ENCODE measurements at places on chromosomes 11 and 22. TPM values are rescaled to one million over a fixed set of nuclear protein-coding genes. Genes with fewer than 3 reads are reported as not detected.
A peak's percentile ranks its signal among the peaks of the same experiment; 100 is the strongest.

- DNase-seq = no peak
Measured at GRCh38 chr11:95835351-95835750, 45.1 kb downstream of the CEP57 start.

DNA sequence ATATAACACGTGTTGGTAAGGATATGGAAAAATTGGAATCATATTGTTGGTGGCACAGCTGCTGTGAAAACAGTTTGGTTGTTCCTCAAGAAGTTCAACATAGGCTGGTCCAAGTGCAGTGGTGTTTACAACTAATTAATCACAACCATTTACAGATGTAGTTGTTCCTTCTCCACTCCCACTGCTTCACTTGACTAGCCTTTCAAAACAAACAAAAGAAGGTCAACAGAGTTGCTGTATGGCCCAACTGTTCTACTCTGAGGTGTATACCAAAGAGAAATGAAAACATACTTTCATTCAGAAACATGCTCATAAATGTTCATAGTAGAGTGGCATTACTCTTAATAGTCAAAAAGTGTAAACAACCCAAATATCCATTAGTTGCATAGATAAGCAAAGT is 36.6 kb upstream of the ACAT1 start:
- DNase-seq = no peak

DNA sequence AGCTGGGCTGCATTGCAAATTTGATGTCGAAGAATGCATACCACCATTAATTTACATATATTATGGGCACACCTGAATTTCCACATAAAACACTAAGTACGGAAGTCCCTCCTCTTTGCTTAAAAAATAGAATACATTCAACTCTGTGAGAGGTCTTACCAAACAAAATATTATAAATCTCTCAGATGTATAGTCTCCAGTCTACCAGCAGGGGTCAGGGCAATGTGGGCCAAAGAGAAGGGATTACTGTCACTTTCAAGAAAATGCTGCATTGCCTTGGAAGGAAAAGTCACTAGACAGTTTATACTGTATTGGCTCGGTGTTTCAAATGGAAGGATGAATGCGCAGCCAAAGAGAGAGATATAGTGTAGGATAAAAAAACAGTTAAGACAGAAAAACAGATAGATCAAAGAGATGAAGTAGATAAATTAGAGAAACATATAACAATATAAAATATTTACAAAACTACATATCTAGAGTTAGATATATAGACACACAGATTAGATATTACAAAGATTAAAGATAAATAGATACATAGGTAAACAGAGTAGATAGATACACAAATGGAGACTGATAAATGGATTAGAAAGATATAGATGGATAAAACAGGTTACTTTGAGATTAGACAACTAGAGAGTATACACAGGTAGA is 20.9 kb downstream of the SERGEF start:
- DNase-seq = peak; percentile 33

DNA sequence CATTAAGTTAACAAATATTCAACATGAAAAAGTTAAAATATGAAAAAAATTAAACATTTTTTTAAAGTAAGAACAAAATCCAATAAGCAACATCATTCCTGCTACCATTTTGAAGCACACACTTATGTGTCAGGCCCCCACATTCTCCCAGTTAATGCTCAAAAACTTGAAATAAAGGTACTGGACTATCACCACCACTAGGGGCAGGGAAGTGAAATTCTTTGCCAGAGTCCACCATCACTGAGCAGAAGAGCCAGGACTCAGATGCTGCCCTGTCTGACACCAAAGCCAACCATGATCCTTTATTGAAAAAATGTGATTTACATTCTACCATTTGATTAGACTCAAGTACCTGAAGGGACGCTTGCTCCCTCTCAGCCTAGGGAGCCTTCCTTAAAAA is 39.1 kb downstream of the PITPNB start:
- DNase-seq = no peak

DNA sequence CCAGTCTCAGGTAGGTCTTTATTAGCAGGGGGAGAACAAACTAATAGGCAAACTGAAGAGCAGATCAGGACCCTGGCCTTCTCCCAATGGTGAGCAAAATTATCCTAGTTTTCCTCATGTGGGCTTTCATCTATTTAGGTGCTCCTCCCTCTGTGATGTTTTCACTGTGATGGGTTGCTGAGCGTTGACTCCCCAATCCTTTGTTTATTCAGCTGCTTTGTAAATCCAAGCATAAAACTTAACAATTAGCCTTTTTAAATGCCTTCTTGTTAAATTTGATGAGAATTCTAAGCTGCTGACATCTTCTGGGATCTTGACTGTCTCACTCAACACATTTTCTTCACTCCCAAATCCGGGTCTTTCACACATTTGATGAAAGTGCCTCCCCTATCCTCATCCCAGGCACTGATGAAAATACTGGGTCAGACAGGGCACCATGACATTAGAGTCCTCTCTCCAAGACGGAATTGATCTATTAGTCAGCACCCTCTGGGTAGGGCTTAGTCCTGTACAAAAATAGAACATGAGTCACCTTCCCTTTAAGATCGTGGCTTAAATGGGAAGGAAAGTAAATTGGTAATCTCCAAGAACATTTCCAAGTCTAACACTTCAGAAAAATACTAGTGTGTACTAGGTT is 199.3 kb upstream of the ISX start:
- DNase-seq = no peak

DNA sequence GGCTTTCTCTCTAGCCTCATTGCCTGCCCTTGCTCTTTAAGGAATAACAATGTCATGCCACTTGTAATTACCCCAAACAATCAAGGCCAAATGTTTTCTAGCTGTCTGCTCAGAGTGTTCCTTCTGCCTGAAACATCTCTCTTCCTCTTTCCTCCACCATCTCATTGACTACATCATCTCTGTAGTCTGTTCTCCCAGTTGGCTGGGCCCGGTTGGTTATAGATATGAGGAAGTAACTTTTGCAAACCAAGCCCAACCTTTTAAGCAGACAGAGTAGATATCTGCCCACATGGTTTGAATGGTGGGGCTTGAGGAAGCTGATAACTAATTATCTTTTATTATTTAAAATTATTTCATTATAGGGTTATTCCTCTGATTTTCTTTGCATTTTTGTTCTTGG is 104.5 kb downstream of the NTM start:
- no peak for DNase-seq

DNA sequence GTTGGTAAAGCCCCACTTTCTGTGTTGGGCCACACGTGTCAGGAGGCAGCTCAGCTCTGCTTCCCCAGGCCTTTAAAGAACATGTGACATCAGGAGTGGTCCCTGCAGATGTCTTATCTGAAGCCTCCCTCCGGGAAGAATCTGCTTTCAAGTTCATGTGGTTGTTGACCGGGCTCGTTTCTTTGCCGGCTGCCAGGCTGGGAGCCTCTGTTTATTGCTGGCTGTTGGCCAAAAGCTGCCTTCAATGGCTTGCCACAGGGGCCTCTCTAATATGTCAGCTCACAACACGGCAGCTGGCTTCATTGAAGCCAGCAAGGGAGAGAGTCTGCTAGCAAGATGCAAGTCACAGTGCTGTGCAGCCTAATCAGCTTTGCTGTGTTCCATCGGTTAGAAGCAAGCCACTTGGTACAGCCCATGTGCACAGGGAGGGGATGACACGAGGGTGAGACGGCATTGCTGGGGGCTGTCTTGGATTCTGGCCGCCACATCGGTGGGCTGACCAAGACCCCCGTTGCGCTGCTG is 14.6 kb downstream of the MRGPRF start:
- DNase-seq = no peak

DNA sequence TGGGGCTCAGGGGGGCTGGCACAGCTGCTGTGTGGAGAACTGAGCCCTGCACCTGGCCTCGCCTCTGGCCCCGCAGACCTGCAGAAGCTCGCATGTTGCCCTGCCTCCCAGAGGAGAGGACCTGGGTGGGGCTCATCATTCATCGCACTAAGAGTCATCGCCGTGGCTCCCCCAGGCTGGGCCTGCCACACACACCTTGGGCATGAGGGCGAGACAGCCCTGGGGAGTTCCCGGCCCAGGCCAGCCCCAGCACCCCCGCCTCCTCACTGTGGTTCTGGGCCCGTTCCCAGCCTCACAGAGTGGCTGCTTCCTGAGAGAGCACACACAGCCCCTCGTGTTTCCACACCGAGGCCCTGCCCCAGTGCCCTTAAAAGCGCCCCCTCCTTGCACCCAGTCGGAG is 694.6 kb downstream of the TBC1D22A start:
- DNase-seq = no peak

DNA sequence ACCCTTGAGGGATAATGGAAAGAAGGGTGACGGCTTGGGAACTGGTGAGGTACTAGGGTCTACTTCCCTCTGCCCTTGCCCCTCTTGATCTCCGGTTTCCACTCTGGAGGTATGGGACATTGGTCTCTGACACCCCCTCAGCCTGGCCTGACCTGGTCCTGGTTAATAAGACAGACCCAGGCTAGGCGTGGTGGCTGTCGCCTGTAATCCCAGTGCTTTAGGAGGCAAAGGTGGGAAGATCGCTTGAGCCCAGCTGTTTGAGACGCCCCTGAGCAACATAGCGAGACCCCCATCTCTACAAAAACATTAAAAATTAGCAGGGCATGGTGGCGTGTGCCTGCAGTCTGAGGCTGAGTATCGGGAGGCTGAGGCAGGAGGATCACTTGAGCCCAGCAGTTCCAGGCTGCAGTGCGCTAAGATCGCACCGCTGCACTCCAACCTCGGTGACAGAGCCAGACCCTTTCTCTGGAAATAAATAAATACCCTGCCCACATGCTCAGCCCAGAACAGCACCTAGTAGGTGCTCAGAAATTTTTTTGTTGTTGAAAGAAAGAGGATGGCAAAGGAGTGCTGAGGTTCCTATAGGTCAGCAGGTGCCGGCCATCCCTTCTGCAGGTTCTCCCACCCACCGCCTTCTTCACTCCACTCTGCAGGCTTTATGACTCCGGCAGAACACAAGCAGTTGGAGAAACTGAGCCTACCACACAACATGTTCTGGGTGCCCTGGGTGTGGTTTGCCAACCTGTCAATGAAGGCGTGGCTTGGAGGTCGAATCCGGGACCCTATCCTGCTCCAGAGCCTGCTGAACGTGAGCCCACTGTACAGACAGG is 6.3 kb downstream of the BEST1 start:
- DNase-seq = no peak

DNA sequence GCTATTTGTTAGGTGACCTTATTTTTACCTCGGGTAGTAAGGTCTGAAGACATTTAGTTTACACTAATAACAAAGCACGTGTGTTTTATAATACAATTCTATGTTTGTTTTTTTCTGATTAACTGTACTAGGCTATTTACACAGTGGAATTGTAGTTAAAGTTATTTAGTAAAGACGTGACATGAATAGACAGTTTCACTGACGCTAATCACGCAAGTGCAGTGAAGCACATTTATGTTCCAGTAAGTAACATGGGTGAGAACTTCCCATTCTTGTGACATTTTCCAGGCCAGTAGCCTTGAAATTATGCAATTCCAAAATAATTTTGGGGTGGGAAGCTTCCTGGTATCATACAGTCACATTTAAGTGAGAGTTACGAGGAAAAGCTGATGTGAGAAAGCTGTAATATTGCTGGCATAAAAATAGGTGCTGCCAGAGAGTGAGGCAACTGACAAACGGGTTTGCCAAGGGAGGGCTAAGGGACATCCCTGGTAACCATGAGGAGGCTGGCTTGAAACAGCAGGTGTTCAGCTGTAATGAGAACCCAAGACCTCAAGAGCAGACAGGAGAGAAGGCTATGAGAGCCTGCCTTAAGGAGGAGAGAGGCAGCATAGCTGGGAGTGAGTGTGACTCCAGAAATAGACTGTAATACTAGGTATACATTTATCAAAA is 378.8 kb downstream of the DCDC1 start:
- DNase-seq = no peak

DNA sequence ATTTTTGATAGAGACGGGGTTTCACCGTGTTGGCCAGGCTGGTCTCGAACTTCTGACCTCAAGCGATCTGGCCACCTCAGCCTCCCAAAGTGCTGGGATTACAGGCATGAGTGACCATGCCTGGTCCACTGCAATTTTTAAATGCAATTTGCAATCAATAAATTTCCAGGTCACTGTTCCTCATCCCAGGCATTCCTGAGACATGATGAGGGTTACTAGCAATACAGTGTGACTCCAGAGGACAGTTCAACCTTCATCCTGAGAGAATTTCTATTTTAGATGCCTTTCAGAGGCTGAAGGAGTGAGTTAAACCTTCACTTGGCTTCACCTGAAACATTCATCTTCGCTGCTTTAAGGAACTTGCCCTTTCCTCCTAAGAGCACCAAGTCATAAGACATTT is 9.7 kb upstream of the UBASH3B start:
- no peak for DNase-seq

DNA sequence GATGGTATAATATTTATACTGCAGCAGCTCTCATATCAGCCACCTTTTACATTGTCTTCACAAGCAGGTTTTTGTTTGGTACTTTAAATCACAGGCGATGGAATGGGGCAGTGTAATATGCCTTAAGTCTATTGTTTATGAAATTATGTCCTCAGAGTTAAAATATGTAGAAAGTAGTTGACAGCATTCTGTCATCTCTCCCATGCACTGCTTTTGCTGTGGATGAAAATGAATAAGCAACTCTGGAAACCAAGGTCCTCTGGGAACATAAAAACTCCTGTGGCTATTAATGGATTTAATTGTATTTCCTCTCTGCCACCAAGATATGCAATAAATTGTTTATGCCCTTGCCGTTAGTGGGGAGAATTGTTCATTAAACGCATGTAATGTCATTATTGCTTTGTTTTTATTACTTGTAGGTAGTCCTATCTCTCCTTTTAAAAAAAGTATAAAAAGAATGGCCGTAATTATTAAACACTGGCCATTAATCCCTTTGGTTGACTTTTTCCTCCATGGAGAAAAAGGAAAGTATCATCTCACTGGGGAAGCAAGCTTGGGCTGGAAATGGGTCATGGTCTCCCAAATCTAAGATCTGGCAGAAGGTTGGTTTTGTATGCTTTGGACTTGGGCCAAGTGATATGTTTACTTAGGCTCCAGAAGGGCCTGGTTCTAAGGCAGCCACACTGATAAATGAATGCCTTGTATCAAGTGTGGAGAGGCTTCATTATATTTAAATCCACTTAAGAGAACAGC is 13.1 kb downstream of the PACS1 start:
- DNase-seq = no peak

GRCh38 chr22:27387561-27387960 is 414.0 kb downstream of the MN1 start:
- DNase-seq = no peak

CCS gene
- total RNA-seq = 28.6 TPM

SPON1 gene
- total RNA-seq = 23.4 TPM

KRTAP5-1 gene
- total RNA-seq = not detected

FGF3 gene
- not detected for total RNA-seq

OR4D10 gene
- not detected for total RNA-seq
